NCI-H748 treated with DMSO at 0.1 percent for 48 hours (cell line): ENCODE measurements at places on chromosomes 6 and 20.

DNA sequence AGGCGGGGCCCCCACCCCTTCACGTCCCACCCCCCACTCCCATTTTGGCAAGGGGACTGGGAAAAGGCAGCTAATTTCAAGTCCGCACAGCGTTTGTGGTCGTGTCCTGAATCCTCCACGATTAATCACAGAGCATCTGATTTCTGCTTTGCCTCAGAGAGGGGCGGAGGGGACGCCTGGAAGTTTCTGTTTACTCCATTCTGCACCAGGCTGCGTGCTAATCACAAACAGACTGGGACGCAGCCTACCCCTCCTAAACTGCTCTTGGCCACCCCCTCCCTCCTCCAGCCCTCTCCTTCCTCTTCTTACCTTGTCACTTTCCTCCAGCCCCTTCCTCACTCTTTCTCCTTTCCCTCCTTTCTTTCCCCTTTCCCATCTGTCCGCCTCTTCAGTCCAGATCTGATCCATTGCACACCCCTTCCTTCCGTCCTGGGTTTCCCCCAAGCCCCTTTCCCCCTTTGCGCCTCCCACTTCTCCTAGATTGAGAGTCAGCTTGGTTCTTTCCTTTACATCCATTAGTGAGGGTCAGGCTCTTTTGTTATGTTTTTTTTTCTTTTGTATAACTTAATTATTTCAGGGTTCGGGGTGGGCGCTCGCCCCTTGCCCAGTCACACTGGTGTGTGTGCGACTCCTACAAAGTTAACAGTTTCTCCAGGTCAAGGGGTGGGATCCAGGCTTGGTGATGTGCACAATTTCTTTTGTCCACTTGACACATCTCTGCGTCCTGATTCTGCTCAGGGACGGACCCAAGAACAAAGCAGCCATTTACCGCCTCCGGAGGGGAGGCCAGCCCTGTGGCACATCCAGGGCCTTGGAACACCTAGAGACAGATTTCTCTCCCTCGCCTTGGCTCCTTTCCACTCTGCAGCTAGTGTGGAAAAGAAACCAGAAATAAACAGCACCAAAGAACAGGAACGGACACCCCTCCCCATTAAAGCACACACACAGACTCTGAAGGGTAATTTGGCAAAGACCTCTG is 520 bp upstream of the RIPOR3 start:
- no peak for DNase-seq

- DNase-seq = no peak
Observed at GRCh38 chr6:1287103-1287591, 24.8 kb upstream of the FOXQ1 start.

DNA sequence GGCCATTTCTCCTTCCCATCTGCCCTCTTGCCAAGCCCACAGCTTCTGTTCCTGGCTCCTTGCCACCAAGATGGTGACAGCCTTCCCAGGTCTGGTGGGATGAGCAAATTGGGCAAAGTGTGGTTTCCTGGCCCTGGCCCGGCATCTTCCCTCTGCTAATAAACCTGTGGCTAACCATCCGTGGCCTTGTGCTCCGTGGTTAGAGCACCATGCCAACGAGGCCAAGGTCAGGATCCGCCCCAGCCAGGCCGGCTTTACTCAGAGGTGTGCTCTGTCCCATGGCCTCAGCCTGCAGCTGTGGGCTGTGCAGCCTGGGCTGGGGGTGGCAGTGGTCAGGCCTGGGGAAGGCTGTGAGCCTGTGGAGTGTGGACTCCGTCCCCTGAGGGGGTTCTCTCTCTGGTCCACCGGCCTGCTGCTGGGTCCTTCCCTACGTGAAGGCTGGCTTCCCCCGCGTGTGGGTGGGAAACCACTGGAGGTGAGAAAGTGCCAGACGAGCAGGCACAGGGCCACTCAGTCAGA is 117.4 kb downstream of the VEGFA start:
- DNase-seq = no peak

- DNase-seq = peak; percentile 81
Observed at GRCh38 chr6:22147921-22148776, 148.7 kb downstream of the PRL start.

DNA sequence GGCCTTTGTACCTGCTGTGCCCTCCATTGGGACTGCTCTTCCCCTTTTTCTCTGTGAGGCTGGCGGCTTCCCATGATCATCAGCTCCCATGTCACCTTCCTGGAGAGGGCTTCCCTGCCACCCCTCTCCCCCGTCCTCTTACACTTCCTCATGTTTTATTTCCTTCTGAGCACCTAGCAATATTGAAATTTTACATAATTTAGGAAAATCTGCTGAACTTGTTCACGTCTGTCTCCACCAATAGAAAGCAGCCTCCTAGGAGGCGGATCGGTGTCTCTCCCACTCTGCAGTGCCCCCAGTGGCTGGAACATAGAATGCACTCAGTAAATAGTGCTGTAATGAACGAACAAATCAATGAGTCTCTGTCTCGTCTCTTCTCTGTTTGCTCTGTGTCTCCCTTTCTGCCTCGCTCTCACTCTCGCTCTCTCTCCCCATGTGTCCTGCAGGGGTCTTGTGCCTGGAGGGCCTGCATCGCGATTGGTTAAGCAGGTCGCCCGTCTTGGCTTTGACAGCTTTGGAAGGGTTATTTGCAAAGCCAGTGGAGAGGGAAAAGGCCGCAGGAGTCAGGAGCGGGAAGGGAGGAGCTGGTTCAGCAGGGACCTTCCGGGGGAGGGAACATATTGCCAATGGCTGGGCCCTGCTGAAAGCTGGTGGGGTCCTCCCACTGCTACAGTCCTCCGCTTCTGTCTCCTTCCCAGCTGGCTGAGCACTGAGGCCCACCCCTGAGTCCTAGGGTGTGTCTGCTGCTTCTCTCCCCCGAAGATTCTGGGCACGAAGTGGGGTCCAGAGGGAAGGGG is 12.1 kb upstream of the OCSTAMP start:
- DNase-seq = peak; percentile 41
